ENCODE measurements at places on chromosomes 4 and X.
A peak's percentile ranks its signal among the peaks of the same experiment; 100 is the strongest.

DNA sequence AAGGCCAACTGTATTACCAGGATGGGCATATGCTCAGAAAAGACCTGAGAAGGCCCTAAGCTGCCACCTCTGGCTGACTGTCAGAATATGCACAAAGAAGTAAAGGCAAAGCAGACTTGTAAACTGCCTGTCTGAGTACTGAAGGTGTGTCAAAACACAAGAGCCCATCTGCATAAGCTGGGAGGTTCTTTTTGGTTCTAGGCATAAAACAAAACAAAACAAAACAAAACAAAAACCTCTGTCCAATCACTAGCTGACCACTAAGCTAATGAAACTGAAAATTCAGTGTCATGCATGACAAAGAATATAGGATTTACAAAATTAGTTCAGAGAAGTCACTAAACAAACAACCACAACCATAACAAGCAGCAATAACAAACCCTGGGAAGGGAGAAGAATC is 20.6 kb downstream of the SH3D19 start:
- peak; percentile 40 for DNase-seq

DNA sequence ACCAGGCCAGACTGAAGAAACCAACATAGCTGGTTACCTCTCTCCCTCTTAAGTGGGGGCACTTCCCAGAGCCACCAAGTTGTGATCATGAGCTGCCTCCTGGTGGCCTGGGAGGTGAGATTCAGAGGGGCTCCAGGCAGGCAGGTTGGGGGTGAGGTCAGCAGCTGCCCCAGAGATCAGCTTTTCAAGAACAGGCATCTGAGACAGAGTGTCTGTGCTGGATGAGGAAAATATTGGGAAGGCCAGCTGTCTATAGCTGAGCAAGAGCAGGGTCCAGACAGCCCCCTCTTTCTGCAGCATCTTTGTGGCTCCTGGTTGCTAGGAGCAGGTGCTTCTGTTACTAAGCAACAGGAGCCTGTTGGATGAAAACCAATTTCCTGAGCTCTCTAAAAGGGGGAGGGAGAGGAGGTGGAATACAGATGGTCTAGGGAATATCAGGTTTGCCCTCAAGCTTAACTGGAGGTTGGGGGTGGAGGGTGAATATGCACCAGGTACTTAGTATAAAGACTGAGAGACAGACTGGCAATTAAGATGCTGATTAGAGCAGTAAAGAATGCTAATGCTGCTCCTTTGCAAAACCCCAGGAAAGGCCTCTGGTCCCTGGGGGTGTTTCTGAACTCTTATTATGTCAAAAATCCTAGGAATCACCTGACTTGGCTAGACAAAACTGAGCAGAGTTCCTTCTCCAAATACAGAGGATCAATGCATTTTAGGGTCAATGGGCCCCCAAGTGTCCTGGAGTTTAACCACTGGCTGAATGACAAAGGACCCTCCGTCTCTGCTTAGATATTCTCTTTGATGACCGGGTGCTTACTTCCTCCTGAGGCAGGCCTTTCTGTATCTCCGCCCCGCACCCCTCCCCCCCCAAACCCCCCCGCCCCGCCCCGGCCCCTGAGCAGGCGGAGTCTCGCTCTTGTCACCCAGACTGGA is 21.4 kb downstream of the ZCCHC13 start:
- no peak for DNase-seq

DNA sequence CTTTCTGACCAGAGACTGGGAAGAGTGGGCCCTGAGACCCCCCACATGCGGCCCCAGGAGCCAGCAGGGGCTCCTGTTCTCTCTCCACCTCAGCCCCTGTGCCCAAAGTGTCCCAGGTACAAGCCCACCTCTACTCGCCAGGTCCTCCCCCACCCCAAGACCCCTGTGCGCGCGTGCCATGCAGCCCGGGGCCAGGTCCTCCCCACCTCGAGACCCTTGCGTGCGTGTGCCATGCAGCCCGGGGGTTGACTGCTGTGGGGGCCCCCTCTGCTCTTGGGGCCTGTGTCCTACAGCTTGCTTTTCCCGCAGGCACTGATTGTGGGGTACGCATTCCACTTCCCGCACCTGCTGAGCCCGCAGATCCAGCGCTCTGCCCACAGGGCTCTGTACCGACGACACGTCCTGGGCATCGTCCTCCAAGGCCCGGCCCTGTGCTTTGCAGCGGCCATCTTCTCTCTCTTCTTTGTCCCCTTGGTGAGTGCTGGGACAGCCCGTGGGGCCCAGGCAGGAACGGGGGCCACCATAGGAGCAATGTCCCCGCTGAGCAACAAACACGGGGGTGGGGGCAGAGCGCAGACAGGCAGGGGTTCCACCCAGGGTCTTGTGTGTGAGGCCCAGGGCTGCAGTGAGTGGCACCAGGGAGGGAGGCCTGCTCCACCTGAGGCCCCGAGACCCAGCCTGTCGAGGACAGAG is 20.3 kb downstream of the DGKQ start:
- no peak for DNase-seq

GRCh38 chrX:37993837-37994619 is 12.3 kb upstream of the SYTL5 start:
- DNase-seq = no peak

GRCh38 chr4:128906581-128906980 is 97.1 kb downstream of the JADE1 start:
- no peak for DNase-seq

GRCh38 chr4:108446556-108446955 is 173.8 kb upstream of the RPL34 start:
- no peak for DNase-seq

DNA sequence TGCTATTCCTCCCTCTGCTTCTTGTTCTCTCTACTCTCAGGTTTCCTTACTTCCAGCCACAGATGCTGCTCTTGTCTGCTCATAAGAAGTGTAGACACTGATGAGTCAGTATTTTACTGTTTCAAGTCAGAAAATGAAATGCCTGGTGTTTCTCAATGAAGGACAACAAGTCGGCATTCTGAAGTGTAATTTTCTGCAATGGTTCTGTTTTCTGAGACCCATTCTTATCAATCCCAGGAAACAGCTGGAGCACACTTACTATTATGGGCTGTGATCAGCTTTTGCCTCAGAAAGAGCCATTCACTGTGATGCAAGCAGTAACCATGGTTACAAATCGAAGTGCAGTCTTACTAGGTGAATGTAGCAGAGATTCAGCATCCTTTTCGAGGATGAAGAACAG is 42.0 kb downstream of the SLC4A4 start:
- DNase-seq = peak; percentile 23

DNA sequence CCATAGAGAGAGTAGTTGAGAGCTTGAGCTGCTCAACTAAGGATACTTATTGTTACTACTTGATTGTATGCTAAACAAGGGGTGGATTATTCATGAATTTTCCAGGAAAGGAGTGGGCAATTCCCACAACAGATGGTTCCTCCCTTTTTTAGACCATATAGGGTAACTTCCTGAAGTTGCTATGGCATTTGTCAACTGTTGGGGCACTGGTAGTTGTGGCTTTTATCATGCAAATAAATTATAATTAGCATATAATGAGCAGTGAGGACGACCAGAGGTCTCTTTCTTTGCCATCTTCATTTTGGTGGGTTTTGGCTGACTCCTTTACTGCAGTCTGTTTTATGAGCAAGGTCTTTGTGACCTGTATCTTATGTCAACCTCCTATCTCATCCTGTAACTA is 1403.5 kb upstream of the PABPC4L start:
- DNase-seq = no peak

DNA sequence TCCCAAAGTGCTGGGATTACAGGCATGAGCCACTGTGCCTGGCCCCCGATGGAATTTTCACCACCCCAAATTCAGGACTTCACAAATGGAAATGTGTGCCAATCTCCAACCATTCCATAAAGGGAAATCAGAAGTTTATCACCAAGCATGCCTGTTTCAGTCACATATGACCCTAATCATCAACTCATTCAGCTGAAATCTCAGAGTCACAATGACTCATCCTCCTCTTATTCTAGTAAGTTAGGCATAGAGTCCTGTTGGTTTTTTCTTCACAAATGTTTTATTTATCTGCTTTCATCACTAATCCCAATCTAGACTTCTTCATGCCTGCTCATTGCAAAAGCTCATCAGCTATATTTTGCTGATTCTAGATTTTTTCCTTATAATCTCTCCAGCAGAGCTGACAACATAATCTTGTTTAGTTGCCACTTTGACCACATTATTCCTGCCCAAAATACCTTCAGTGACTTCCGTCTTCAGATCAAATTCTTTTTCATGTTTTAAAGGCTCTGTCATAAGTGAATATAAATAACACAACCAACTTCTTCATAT is 83.3 kb downstream of the SLC7A11 start:
- DNase-seq = no peak

DNA sequence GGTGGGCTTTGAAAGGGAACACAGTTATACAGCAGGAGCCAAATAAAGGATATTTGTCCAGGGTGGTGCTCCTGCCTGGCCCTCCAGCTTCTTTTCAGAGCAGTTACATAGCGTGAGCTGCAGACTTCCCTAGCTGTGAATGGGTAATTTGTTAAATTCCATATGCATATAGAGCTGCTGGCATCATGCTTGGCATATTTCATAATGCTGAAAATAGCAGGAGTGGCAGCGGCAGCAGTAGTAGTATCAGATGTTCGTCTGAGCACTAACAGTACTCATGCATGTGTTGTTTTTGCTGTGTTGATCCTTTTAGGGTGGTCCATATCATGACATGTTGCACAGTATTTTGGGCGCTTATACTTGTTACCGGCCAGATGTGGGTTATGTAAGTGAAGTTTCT is 33.6 kb upstream of the TADA2B start:
- DNase-seq = no peak

DNA sequence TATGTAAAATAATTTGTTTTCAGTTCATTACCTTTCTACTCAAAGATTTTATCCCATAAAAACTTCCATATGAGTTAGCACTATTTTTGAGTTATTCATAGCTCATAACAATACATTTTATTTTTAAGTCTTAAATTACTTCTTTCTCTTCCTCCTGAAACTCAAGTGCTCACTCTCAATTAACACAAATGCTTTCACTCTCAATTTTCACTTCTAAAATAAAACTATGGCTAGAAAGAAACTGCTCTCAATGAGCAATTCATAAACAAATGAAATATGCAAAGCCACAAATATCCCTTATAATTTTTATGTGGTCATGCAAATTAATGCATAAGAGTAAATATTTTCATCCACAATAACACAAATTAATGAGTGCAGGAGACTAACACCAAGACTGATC is 38.8 kb downstream of the MAML3 start:
- DNase-seq = no peak

Measured in pons (tissue), 1 donor.